ENCODE measurements at places on chromosomes 2 and 18. TPM values are rescaled to one million over a fixed set of nuclear protein-coding genes. Genes with fewer than 3 reads are reported as not detected.

- DNase-seq: no peak
Observed at GRCh38 chr18:24465486-24465885, 5.0 kb downstream of the HRH4 start.

DNA sequence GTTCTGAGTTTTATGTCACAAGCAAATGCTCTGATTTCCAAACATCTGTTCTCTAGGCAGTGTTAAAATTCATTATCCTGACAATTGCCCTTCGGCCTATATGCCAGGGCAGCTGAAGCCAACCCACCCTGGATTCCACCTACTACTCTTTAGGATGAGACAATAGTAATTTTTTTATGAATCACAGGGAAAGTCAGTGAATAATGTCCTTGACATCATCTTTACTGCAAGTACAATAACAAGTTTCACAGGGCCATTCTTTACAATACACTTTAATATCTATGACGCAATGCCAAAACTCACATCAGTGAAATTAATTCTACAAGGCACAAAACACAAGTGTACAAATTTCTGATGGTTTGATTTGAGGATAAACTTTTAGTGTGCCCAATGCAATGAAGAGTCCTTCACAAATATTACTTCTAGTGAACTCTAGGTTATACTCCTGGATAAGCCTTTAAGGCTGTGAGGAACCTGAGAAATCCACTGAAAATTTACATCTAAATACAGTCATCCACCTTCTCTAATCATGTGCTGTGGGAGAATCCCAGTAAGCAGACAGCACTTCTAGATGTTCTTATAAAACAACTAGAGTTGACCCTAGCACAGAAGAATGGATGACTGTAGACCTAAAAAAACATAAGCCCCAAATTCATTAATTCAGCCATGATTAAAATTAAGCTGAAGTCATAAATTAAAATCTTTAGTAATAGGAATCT lies 77.3 kb upstream of the CTLA4 start:
- no peak for DNase-seq

IL1B gene
- 1.7 TPM for total RNA-seq

C2orf80 gene
- not detected for total RNA-seq

UPP2 gene
- total RNA-seq: not detected

DNA sequence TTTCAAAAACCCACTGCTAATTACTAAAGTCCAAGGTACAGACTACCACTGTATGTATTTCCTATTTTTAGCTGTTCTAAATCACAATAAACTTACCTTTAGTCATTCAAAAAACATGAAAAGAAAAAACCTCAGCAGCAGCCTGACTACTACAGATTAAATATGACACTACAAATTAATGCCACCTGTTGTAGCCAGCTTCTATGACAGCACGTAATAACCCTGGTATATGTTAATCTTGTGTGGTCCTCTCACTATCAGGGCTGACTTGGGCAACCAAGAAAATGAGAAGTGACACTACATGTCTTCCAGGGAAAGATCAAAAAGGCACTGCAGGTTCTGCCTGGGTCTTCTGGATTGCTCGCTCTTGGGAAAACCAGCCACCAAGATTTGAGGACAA lies 90.6 kb upstream of the FAM124B start:
- no peak for DNase-seq

PLCL1 gene
- total RNA-seq: 0.34 TPM

GRCh38 chr2:216698895-216699294 lies 3.5 kb upstream of the IGFBP5 start:
- DNase-seq: no peak

DNA sequence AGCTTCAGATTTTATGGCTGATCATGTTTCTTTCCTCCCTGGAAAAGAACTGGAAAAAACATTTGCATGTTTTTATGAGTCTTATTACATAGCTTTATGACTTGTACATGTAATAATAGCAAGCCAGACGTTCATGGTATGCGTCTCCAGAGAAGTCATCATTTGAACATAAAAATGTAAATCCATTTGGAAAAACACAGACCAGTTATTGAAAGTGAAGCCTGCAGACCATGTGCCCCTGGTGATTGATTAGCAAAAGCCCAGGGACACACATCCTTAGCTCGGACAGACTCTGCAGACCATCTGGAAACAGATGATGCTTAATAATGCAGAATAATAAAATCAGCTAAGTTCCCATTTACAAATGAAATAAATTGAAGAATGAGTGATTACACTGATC lies 283.1 kb downstream of the TDRD15 start:
- no peak for DNase-seq

DNA sequence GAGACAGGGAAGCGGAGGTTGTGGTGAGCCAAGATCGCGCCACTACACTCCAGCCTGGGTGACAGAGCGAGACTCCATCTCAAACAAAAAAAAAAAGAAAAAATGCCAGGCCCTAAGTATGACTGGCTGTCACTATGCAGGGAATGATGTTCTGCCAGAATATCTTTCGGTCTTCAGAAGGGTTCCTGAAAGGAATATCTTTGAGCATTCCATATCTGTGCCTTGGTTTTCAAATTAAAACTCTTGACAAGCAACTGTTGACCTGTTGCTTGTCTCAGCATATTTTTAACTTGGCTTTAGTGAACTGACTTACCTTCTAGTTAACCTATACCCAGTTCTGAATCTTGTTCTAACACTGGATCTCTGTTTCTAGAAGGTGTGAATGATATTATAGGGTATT lies 953.2 kb upstream of the FAM98A start:
- no peak for DNase-seq

B3GNT7 gene
- 2.1 TPM for total RNA-seq

- DNase-seq: no peak
Observed at GRCh38 chr2:197248623-197249022, 62.0 kb downstream of the ANKRD44 start.
